ENCODE measurements at places on chromosomes 1 and 21.

DNA sequence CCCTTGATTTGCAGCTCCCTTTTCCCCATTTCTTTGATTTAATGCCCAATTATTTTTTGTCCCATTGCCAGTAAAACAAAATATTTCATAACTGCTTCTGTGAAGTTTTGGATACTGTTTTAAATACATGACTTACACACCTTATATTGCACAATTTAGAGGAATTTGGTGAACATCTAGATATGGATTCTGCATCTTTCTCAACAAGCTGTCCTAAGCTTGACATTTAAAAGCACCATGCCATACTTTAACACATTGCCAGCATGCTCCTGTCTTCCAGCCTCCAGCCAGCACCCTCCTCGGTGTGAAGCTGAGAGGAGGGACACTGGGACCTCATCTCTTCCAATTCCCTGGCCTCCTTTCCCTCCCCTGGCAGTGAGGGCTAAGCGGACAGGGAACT lies 167.6 kb downstream of the SEC16B start:
- no peak for DNase-seq

- DNase-seq: no peak
Measured at GRCh38 chr1:203096566-203096965, 10.8 kb upstream of the MYOG start.

DNA sequence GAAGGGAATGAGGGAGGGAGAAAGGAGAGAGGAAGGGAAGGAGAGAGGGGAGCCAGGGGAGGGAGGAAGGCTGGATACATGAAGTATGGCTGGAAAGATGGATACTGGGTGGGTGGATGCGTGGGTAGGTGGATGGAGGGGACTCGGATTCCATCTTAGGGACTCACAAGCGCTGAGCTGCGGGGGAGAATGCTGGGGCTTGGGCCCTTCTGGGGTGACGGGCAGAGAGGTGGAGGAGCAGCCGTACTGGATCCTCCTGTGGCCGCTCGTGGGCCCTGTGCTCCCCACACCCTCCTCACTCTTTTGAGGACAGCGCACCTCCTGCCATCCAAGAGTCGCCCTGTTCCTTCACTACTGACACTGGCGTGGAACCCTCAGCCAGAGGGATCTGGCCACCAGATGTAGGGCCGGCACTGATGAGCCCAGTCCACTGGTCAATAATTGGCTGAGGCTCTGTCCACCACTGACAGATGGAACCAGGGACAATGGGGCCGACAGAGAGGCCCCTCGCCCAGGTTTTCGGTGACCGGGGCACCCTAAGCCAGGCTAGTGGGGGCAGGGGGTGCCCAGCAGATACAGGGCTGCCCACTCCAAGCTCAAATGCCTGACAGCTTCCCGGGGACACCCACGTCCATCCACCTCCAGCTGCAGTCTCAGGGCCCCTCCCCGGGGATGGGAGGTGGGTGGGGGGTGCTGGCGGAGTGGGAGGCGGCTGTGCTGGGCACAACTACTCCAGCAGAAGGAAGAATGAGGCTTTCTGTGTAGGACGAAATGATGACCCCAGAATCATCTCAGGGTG lies 4.4 kb upstream of the ACTRT2 start:
- DNase-seq: no peak

- DNase-seq: no peak
Measured at GRCh38 chr1:172275478-172275877, 145.0 kb upstream of the C1orf105 start.

DNA sequence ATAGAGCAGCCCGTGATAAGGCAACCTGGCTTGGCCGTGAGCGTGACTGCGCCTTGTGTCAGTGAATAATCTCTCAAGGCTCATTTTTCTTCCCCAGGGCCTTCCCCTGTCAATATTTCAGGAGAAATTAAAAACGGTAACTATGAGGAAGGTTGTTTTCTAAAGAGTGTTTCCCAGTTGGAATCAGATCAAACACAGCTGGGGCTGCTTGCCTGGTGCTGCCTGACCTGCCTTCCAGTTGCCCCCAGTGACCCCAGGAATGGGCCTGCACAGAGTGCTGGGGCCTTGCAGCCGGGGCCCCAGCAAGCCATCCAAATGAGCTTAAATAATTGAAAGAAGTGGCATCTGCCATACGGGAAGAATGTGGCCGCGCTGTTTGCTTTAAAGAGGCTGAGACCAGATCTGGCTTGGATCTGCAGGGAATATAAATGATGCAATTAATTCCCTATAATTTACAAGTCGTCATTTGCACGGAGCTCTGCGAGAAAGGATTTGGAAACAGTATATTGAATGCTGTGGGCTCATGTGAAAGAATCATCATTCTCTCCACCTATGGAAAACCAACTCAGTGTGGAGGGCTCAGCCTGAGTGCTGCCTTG lies 203.9 kb downstream of the C1orf94 start:
- no peak for DNase-seq
